Central memory CD4-positive, alpha-beta T cell (primary cell): ENCODE measurements at places on chromosomes 3 and 15.

GRCh38 chr3:152031321-152031720, 157.9 kb downstream of the SUCNR1 start:
- no peak for DNase-seq

GRCh38 chr15:47360305-47360704, 357.0 kb upstream of the SEMA6D start:
- no peak for DNase-seq

GRCh38 chr3:188824566-188824965, 347.2 kb upstream of the TPRG1 start:
- DNase-seq, result no peak

DNA sequence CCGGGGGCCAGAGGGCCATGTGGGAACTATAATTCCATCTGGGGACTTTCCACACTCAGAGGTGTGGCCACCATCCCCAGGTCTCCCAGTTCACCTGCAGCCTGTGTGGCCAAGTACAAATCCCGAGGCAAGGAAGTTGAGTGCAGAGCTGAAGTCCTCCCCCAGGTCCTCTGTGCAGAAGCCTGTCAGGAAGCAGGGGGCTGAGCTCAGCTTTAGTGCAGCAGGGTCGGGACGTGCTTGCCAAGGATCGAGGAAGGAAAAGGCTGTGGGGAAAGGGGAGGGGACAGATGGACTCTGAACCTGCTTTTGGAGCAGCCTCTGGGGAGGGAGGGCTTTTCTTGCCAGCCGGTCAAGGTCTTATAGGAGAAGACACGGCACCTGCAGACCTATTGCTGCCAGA, 67.7 kb downstream of the CHRNA7 start:
- no peak for DNase-seq

DNA sequence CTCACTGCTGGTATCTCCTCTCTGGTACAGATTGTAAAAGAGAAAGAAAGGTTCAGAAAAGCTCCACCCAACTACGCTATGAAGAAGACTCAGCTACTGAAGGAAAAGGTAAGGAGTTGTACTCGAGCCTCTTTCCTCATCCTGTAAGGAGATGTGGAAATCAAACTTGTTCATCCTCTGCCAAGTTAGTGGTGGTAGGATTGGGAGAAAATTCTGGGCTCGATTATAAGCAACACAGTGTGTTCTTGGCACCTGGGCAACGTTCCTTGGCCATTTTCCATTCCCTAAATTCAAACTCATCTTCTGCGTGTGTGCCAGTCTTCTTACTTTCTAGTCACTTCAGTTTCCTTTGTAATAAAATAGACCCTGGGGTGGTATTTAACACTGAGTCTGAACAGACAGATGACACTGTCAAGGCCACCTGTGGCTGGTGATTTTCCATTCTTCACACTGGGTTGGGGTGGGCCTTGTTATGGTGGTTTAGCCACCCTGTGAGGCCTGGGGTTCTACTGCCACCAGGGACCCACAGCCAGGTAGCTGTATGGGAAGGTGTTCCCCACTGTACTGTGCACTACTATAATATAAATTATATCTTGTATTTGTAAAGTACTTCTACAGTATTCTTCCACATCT, 17.1 kb upstream of the ITPKA start:
- DNase-seq, result no peak

DNA sequence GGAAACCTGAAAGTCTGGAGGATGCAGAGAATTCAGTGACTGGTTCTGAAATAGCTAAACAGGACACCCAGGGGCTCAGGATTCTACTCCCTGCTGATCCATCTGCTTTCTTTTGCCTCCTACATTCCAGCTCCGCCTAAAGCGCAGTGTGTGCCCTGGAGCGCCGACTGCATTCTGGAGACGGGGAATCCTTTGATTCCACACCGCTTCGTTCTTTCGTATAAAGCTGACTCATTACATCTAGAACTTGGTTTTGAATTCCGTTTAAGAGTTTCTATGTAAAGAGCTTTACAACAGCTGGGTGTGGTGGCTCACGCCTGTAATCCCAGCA, 61.8 kb downstream of the SENP2 start:
- no peak for DNase-seq

GRCh38 chr3:89506462-89507103, 399.2 kb downstream of the EPHA3 start:
- DNase-seq, result no peak

GRCh38 chr15:65052956-65053355, 7.8 kb downstream of the SLC51B start:
- DNase-seq, result no peak

GRCh38 chr3:192850451-192850981, 67.1 kb downstream of the MB21D2 start:
- no peak for DNase-seq

GRCh38 chr3:105473521-105474223, 107.0 kb downstream of the ALCAM start:
- DNase-seq, result no peak

DNA sequence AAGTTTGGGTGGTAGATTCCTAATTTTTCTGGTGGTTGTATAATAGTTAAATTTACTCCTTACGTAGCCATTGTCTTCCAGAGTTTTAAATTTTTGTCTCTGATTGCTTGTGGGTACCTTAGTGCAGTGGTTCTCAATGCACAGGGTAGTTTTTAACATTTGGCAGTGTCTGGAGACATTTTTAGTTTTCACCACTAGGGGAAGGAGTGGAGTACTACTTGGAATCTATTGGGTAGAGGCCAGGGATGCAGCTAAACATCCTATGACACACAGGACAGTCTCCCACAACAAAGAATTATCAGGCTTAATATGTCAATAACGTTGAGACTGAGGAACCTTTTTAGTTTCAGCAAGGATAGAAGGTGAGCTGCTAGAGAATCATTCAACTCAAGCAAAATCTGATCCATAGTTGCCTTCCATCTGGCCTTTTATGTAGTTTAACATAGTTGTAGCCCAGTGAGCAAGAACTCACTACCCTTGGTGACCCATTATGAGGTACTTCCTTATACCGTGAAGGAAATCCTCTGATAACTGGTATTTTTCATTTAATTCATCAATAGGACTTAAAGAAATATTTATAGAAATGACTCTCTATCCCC, 8.6 kb upstream of the STX19 start:
- DNase-seq, result no peak

DNA sequence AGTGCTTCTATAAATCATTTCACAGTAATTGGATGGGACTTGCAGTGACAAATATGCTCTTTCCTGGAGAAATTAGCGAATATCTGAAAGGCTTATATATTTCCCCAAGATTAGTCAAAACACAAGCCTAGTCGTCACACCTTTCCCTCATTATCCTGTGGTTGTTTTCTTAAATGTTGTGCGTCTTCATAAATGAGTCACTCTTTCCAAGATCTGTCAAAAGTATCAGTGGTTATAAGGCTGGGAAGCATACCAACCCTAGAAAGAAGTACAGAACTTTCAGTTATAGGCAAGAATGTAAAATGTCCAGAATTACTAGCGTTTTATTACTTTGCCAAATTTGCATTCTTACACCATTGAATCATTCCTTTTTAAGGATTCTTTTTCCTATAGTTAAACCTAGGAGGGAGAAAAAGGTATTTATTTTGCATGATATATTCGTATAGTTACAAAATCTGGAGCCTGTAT, 33.6 kb downstream of the TMEM212 start:
- DNase-seq, result no peak

DNA sequence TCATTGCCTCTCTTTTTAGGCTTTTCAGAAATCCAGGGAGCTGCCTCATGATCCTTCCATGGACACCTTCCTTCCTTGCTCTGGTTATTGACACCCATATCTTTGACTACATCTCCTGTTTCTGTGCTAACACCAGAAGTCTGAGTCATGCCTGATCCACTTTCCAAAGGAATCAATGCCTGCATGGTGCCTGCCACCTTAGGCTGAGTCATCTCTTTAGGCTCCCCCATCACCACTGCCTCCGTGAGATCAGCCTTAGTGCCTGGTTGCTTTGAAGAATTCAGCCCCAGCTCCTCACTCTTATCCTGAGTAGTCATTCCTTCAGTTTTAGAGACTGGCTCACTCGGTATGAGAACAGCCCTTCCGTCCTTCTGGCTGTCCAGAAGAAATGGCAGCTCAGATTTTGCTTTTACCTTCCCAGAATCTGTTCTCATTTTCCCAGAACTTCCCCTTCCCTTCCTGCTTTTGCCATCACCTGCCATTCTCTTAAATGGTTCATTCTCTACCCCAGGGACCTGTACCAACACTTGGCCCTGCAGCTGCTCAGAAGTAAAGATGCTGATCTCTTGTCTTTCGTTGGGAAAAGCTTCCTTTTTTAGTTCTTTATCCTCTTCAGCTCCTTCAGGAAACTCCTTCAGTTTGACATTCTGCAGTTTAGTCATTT, 105.3 kb downstream of the MAP4 start:
- DNase-seq, result no peak
